Motor neuron (in vitro differentiated cells): ENCODE measurements at places on chromosomes 4 and X.

GRCh38 chr4:42676066-42676951 lies 19.4 kb upstream of the ATP8A1 start:
- ATAC-seq, result no peak

- ATAC-seq, result no peak
Observed at GRCh38 chr4:130336585-130337217, 1240.7 kb downstream of the C4orf33 start.

DNA sequence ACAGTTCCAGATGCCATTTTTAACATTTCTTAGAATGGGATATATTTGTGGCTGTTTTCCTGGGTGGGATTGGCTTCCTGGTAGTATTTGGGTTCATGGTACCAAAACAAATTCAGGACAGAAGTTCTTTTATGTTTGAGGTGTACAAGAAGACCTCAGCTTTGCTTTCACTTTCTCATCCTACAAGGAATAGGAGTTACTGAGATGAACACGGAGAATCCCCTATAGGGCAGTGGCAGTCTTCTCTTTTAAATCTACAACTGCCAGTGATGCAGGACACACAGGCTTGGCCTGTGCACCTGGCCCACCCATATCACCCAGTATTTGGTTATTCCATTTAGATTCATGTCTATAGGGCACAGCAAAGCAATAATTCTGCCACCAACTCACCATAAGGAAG lies 35.2 kb downstream of the SLC10A7 start:
- no peak for ATAC-seq

- no peak for ATAC-seq
Observed at GRCh38 chr4:180203349-180203748, 2039.9 kb upstream of the TENM3 start.

DNA sequence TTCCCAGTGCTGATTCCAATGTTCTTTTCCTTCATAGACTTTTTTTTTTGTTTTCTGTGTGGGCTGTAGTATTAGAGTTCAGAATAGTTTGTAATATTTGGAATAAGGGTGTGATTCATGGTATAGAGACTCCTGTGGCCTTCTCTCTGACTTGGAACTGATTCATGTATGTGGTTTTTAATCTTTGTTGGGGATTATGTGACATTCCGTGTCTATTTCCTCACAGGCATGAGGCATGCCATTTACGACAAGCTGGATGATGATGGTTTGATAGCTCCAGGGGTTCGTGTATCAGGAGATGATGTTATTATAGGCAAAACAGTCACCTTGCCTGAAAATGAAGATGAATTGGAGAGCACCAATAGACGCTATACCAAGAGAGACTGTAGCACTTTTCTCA lies 44.4 kb downstream of the POLR2B start:
- ATAC-seq, result no peak

- ATAC-seq, result peak; percentile 8
Observed at GRCh38 chr4:17448689-17449088, 63.2 kb downstream of the QDPR start.

DNA sequence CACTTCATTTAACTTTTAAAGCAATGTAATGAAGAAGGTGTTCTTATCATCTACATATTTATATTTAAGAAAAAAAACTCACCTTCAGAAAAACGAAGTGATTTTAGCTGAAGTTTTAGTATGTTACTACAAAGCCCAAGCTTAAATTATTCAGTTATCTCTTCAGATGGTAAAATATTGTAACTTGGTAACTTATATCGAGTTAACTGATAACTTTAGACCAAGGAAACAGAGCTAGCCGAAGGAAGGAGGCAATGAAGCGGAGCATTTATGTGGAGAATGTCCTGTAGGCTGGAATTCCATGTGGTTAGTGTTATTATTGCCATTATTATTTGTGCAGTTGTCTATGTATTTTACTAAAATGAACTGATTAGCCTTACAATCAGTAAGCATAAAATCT lies 1102.1 kb upstream of the LCORL start:
- no peak for ATAC-seq

GRCh38 chr4:152106113-152106763 lies 345.4 kb upstream of the GATB start:
- peak; percentile 50 for ATAC-seq

DNA sequence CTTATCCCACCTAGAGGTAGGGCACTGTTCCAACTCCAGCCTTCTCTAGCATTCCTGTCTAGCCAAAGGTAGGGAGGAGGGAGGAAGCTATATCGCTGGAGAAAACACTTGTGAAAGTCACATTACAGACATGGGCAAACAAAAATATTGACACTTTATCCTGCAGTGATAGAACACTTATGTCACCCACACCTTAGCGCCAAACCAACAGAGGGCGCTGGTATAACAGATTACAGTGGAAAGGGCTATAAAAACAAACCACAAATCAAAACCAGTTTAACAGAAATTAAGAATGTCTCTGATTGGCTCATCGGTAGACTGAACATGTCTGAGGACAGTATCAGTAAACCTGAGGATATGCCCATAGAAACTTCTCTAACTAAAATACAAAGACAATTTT lies 451.3 kb downstream of the TLL1 start:
- no peak for ATAC-seq

GRCh38 chr4:188023682-188024081 lies 28.1 kb downstream of the ZFP42 start:
- no peak for ATAC-seq

DNA sequence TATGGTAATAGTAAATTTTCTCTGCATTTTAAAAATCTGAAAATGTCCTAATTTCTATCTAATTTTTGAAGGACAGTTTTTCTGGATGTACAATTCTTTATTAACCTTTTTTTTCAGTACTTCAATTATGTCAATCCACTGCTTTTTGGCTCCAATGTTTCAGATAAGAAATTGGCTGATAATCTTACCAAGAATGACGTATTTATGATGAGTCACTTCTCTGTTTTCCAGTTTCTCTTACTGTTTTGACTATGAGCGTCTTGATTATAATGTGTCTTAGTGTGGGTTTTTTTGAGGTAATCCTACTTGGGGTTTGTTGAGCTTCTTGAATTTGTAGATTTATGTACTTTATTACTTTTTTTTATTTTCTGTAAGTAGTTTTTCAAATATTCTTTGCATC lies 47.2 kb downstream of the UGT2B11 start:
- ATAC-seq, result no peak

GRCh38 chr4:180285796-180286195 lies 1957.4 kb upstream of the TENM3 start:
- ATAC-seq, result no peak

DNA sequence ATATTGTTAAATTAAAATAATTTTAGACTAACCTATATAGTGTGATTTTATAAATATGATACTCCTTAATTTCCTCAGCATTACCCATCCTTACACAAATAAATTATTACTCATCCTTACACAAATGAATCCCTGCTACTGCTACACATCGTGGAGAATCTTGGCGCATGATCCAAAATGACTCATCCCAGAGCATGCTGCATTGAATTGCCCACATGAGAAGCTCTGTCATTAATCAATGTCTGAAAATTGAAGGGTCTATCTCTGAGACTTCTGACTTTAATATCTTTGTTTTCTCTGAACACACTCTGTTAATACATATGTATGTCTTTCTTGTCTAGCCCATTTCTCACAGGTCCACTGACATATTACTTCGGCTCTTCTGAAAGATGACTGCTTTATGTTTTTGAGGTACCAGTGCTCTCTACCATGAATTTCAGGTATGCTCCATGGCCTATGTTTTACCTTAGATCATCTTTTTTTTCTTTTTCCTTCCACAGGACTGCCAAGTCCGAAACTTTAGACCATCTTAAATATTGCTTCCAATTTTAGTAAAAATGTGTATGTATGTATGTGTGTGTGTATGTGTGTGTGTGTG lies 15.7 kb upstream of the DUSP21 start:
- peak; percentile 94 for ATAC-seq

GRCh38 chr4:3834186-3834662 lies 68.0 kb downstream of the ADRA2C start:
- peak; percentile 15 for ATAC-seq

GRCh38 chrX:107154787-107155620 lies 36.4 kb upstream of the RBM41 start:
- peak; percentile 61 for ATAC-seq

DNA sequence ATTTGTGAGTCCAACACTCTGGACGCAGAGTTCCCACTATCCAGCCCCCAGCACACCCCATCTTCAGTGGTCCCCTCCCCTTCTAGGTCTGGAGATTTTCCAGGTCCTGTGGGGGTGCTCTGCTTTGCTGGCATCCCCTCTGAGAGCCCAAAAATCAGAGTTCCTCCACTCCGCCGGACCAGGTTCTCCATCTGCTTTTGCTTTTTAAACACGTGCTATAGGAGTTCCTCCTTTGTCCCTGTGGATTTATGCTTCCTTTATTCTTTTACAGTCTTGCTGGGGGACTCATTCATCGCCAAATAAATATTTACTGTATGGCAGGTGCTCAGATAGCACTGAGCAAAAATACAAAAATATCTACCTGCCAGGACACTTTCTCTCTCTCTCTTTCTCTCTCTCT lies 324.7 kb downstream of the STK32B start:
- ATAC-seq, result no peak

DNA sequence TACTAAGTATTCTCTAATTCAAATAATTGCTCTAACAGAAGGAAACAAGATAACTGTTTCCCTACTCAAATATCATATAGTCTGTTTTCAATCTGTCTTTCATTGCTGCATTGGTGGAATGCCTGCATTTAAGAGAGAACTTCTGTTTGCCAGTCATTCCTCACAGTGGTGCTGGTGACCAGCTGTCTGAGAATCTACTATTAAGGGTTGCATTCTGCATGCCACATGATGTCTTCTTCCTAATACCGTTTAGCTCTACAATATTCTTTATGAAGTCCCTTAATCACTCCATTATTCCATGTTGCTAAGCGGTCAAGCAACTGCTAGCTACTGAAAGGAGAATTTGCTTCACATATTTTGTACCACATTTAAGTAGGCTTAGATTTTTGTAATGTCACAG lies 167.1 kb upstream of the CENPE start:
- no peak for ATAC-seq

GRCh38 chr4:15990570-15991285 lies 27.8 kb upstream of the FGFBP2 start:
- no peak for ATAC-seq

DNA sequence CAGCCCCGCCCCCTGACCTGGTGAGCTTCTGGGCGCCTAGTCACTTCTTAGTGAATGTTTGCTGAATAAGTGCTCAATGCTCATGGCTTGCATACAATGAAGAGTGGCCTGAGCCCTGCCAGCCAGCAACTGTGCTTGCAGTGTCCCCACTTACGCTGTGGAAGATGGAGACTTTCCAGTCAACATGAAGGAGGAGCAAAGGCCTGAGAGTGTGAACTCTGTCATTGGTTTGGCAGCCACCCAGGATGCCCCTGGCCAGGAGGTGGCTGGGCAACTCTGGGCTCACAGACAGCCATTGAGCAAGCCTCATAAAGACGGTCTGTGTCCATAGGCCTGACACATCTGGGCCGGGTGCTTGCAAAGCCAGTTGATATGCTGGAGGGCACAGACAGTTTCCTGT lies 72.1 kb upstream of the MAMLD1 start:
- no peak for ATAC-seq

GRCh38 chr4:10091531-10092181 lies 24.9 kb downstream of the WDR1 start:
- no peak for ATAC-seq

DNA sequence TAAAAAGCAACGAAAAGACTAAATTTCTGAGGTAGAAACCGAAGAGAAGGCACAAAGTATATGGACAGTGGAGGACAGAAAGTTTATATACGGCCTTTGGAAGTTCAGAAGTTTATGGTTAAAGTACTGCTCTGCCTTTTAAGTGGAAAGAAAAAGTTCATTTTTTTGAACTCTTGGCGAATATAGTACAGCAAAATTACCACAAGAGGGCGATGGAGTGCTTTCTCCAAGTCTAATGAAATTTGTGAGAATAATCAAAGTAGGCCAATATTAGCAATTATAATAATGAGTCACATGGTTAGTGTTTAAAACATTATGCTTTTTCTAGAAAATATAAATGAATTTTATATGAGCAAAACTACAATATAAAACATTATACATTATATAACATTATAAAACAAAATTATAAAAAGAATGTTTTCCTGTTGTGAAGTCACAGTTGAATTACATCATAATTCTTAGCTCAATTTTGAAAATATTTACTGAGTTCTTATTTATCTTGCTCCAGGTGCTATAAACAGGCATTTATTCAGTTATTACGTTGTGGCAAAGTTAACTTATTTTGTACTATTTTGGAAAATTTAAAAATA lies 136.2 kb upstream of the BMPR1B start:
- ATAC-seq, result no peak

DNA sequence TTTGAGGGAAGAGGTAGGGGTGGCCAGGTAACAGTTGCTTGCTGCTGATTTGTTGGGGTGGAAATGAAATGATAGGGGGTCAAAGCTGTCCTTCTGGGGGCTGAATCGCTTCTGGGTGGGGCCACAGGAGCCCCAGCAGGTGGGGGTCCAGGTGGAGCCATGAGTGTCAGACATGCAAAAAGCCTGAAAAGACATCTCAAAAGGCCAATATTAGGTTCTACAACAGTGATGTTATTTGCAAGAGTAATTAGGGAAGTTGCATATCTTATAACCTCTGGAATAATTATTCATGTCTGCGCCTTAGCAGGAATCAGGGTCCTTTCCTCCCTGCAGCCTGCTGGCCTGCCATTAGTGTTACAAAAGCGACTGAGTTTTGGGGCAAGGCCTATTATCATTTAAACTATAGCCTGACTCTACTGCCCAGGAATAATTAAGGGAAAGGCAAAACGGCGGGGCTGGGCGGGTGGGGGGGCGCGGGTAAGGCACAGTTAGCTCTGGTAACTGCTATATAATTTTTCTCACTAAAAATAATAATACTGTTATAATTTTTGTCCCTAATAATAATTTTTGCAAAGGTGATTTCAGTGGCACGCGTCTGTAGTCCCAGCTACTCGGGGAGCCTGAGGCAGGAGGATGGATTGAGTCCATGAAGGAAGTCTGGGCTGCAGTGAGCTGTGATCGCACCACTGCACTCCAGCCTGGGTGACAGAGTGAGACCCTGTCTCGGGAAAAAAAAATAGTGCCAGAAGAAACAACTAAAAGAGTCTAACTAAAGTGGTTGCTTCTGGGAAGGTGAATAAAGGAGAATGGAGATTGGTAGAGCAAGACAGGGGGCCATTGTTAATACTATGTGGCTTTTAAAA lies 145.7 kb downstream of the MAGEB17 start:
- no peak for ATAC-seq

DNA sequence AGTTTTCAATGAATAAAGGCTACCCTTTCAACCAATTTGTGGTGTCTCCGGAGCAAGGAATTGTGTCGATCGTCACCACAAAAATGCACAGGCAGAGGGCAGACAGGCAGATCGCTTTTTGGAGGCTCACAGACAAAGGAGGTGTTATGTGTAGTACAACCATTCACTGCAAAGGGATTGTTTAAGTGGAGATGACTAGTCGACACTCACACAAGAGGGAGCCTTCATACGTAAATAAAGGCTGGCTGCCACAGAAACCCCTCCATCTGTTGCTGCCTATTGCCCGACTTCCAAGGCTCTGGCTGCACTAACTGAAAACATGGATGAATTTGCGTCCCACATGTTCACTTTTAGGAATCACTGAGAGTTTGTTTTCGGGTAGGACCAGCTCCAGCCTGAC lies 281.1 kb downstream of the NKX6-1 start:
- ATAC-seq, result no peak

GRCh38 chr4:41882625-41883347 lies 52.4 kb upstream of the TMEM33 start:
- peak; percentile 75 for ATAC-seq
